ENCODE measurements at places on chromosomes 11 and 22. TPM values are rescaled to one million over a fixed set of nuclear protein-coding genes. Genes with fewer than 3 reads are reported as not detected.

Gene MPZL2
- total RNA-seq, result 1.2 TPM

Gene NLRP14
- total RNA-seq, result not detected

Gene ALDH3B1
- total RNA-seq, result 34.4 TPM

Gene DDIAS
- 4.7 TPM for total RNA-seq

Gene TIMP3
- total RNA-seq, result 876 TPM

Gene MYO7A
- 0.18 TPM for total RNA-seq

Gene ADAMTS15
- total RNA-seq, result 1.8 TPM

Gene PKNOX2
- 1.8 TPM for total RNA-seq

Gene PANX2
- total RNA-seq, result 1.5 TPM

Gene FAT3
- total RNA-seq, result 2.0 TPM

Gene SHISAL1
- 3.9 TPM for total RNA-seq

Gene MRGPRE
- total RNA-seq, result not detected

Gene CRYBB3
- total RNA-seq, result not detected
